Left kidney (tissue), 8 donors: ENCODE measurements at places on chromosomes 12 and 14. TPM values are rescaled to one million over a fixed set of nuclear protein-coding genes. Genes with fewer than 3 reads are reported as not detected.

DNA sequence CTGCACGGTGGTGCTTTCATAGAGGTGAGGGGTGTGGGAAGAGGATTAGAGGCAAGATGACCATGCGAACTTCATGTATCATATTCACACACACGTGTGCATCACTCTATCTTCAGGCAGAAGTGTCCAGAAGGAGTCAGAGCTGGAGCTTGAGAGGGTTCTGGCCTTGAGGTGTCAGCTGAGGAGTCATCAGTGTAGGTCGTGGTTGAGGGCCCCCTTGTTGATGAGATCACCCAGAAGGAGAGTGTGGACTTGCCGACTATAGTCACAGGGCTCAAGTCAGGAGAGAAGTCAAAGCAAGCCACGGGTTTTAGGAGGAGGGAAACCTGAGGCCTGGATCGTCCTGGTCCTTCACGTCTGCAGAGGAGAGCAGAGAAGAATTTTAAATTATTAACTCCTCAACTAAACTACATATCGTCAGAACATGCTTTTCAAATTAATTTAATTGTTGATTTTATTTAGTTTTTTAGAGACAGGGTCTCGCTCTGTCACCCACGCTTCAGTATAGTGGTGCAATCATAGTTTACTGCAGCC lies 25.4 kb downstream of the EML1 start:
- DNase-seq, result no peak

DNA sequence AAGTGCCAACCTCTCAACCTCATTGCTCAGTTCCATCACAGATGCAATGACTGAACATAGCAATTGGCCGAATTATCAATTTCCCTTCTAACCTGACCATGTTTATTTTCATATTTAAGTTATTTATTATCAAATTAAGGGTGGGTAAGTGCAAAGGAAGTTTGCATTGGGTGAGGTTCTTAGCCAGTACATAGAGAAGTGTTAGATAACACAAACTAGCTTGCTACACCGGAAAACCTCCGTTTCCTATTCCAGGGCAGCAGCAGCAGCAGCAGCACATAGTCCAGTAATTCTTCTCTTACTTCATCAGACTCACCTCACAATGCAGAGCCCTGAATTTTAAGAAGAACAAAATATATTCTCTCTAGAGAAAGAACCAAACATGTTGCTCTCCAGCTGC lies 200.5 kb upstream of the OR4E1 start:
- DNase-seq, result no peak

ACOT6 gene
- 0.25 TPM for polyA plus RNA-seq

PIP4K2C gene
- polyA plus RNA-seq, result 43.4 TPM

DNA sequence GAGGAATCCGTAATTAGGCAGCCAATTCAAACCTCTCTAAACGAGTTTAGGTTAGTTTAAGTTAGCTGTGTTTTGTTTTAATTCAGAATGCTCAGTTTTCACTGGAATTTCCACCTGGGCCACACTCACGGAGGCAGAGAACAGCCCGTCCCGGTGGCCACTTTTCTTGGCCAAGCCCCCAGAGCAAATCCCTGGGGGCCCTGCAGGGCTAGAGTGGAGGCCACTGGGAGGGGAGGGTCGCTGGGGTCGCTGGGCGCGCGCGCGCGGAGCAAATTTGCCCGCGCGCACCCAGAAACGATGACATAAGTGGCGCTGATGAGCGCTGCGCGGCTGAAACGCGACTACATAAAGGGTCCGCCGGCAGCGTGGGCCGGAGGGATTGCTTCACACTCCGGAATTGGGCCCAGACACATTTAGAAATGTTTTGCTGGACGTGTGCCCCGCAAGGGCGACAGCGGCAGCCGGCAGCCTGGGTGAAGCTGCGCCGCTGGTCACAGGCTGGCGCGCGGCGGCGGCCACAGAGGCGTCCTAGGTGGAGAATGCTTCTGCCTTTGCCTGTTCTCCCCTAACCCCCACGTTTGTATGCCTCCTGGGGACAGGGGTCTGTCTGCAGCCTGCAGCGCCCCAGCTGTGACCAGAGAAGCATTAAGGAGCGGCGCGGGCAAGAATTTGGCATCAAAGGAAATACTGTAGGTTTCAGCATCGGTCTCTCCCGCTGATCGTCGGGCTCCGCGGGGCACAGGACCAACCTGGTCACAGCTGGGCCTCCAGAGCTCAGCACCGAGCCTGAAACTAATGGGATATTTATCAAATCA lies 37.9 kb upstream of the TBX5 start:
- DNase-seq, result no peak

DNA sequence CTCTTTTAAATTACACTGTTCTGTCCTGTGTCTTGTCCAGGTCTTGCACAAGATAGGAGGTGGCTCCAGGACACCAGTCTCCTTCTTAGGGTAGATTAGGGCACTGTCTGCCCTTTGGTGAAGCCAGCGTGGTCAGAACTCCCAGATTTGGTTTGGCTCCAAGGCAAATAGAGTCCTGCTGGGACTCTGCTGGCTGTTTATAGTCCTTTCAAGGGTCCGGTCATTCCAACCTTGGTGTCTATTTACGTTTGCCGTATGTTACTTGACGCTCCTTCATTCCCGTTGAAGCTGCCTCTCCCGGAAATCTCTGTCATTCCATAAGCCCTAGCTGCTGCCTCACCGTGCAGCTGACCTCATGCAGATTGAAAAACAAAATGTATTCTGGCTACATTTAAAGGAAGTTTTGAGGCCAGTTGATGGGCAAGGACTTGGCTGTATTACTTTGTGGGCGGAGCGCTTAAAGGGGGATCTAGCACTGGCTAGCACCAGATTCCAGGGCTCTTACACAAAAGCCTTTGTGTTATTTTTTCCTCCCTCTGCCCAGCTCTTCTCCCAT lies 180.6 kb downstream of the AKAP6 start:
- DNase-seq, result no peak

DNA sequence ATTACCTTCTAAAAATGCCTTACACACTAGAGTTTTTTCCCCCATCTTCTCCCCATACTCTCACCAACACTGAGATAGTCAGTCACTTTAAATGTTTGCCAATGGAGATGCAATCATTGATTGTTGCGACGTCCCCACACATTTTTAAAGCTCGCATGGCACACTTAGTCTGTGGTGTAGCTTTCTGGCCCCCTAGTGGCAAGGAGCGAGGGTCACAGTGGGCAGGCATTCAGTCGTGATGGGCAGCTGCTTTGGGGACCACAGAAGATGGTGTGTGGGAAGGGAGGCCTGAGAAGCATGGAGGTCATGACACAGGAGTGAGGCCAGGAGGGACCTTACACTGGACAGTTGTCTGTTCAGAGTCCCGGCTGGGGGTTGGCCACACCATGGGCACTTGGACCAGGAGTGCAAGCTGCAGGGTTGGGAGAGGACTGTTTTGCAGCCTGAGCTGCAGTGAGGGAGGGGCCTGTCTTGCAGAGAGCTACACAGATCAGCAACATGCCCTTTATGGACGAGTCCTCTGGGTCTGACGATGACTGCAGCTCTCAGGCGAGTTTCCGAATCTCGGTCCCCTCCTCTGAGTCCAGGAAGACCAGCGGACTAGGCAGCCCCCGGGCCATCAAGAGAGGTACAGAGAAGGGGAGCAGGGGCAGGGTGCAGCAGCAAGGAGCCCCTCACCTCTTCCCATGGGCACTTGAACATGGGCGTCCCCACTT lies 28.6 kb downstream of the PIGH start:
- DNase-seq, result peak; percentile 55

PLEKHD1 gene
- polyA plus RNA-seq, result 5.4 TPM
